ENCODE measurements at places on chromosomes 5 and 9. TPM values are rescaled to one million over a fixed set of nuclear protein-coding genes. Genes with fewer than 3 reads are reported as not detected.

GRCh38 chr5:5062525-5063302 lies 77.4 kb upstream of the ADAMTS16 start:
- DNase-seq = no peak

The CAAP1 gene
- total RNA-seq = 6.2 TPM

DNA sequence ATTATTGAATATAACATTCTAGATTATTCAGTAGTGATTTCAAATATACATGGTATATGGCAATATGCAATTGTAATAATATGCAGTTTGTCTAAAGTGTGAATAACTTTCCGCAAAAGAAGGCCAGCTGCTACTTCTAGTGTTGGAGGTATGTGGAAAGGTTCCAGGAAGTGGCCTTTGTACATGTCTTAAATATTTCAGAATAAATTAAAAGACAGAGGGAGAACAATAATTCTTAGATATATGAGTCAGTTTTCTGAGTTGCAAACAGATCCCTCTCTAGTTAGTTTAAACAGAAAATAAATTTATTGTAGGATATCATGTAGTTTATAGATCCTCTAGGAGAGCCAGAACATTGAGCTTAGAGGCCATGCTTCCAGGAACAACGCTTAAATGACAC lies 210.8 kb upstream of the ELL2 start:
- no peak for DNase-seq

GRCh38 chr9:121059998-121060636 lies 10.0 kb upstream of the C5 start:
- DNase-seq = no peak

The ORM2 gene
- total RNA-seq = not detected

The DOK3 gene
- total RNA-seq = 3.4 TPM

The MEF2C gene
- total RNA-seq = 51.4 TPM

- no peak for DNase-seq
Measured at GRCh38 chr5:89276566-89277305, 393.8 kb upstream of the MEF2C start.

- peak; percentile 27 for DNase-seq
Measured at GRCh38 chr9:134173127-134174072, 9.0 kb upstream of the RNU6ATAC start.

DNA sequence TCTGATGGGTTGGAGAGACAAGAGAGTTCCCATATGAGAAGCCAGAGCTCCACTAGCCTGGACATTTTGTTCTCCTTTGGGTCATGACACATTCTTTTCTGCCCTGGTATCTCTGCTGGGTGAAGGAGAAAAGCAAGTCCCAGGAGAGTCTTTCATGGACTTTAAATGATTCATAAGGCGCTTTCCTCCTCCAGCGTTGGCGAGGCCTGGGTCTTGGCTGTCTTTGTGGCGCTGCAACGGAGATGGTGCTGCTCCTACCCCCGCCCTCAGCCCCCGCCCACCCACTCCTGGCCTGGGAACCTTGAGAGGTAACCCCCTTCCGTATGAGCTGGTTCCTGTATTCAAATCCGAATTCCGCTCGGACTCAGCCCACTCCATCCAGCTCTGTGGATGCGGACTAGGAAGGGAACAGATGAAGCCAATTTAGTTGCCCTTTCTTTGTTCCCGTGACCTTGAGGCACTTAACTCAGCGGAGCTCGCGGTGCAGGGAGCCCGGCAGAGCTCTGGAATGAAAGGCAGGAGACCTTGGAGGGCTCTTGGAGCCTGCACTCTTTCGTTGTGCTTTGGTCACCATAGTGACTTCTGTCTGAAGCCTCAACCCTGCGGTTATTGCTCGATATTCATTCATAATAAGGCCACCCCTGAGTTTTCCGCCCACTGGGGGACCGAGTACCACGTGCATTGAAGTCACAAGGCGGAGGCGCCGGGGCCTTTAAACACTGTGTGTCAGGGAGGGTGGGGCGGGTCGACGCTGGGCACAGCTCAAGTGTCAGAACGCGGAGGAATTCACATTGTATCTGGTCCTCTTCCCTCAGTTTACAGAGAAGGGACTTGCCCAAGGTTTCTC lies 14.0 kb upstream of the PWWP2A start:
- DNase-seq = peak; percentile 49

The SCGB3A2 gene
- not detected for total RNA-seq

DNA sequence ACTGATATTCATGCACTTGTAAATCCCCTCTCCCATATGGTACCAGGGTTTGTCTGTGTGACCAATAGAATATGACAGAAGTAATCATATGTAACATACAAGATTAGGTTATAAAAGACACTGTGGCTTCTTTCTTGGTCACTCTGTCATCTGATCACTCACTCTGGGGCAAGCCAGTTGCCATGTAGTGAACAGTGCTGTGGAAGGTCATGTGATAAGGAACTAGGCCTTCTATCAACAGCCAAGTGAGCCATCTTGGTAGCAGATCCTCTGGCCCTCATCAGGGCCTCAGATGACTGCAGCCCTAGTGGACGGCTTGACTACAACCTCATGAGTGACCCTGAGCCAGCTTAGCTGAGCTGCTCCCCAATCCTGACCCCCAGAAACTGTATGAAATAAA lies 30.0 kb upstream of the MATR3 start:
- no peak for DNase-seq

GRCh38 chr5:92023141-92023471 lies 640.0 kb upstream of the ARRDC3 start:
- no peak for DNase-seq

- no peak for DNase-seq
Measured at GRCh38 chr9:26746357-26747072, 146.1 kb downstream of the CAAP1 start.

The NXNL2 gene
- not detected for total RNA-seq

DNA sequence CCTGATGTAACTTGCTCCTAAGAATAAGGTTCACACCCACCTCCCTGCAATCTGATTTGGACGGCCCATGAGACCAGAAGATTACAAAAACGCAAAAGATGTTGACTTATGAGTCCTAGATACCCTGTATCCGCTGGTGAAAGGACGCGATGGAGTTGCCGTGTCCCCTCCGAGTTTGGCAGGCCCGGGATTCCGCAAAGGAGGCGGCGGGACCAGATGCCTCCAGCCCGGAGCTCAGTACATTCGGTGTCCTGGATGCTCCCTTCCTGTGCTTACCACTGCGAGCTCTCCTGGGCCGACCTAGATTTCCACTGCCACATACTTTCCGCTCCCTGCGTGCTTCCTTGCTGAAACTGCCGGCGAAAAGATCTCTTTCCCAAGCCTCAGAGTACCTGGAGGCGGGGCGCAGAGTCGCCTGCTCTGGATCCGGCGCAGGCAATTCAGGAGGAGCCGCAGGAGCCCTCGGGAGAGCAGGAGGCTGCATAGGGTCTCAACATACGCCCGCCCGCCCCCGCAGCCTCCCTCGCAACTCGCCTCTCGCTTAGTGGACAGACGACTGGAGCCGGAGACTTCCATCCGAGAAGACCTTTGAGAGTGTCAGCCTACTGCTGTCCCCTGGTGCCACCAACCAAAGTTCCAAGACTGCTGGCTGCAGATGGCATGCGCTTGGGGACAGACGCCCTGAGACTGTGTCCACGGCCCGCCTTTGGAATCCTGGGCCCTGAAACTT lies 39.8 kb downstream of the ANXA2R start:
- no peak for DNase-seq

The ENG gene
- 134 TPM for total RNA-seq

GRCh38 chr5:28286566-28286965 lies 1248.2 kb upstream of the CDH9 start:
- no peak for DNase-seq

The SLC6A19 gene
- total RNA-seq = not detected

The DNAJC25 gene
- total RNA-seq = 5.3 TPM

- no peak for DNase-seq
Measured at GRCh38 chr5:3230254-3230653, 365.4 kb upstream of the IRX1 start.

GRCh38 chr5:112958093-112959088 lies 18.2 kb upstream of the DCP2 start:
- peak; percentile 84 for DNase-seq

- peak; percentile 59 for DNase-seq
Measured at GRCh38 chr5:58459146-58460001, 512 bp downstream of the PLK2 start.
